ENCODE measurements at places on chromosomes 11 and 22.

- no peaks in the 10 kb centered on the region for H3K4me1 ChIP-seq
- no peak for DNase-seq
- H3K27me3 ChIP-seq, result no peaks in the 10 kb centered on the region
- H3K36me3 ChIP-seq, result no peaks in the 10 kb centered on the region
Measured at GRCh38 chr22:37462983-37463382, 23.2 kb downstream of the MFNG start.

DNA sequence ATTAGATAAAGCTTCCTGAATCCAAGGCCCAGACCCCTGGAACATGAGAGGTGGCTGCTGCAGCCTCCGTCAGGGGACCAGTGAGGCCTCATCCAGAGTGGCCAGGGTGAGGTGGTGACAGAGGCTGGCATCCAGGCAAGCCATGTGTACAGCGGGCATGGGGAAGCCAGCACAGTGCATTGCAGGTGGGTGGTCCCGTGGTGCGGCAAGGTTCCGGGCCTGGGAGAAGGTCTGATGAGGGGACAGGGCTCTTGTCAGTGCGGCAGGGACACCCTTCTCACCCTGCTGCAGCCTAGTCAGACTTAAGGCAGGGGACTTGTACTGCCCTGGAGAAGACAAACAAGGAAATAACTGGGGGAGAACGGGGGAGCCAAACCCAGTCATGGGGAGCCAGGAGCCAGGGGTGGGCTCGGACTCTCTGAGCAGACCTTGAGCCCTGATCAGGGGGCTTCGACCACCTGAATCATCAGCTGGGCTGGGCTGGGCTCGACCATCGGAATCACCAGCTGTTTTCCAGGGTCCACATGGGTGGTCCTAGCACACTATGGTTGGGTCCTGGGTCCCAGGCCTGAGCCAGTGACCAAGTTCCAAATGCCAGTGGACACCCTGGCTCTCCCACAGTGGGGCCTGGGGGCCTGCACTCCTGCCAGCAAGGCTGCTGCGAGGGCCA, 5.1 kb downstream of the TTC38 start:
- H3K27ac ChIP-seq, result no peak overlapping the region
- no peaks in the 10 kb centered on the region for H3K27me3 ChIP-seq
- DNase-seq, result no peak
- H3K4me3 ChIP-seq, result no peak overlapping the region
- H3K4me1 ChIP-seq, result no peaks in the 10 kb centered on the region
- H3K36me3 ChIP-seq, result peaks cover 2% of the 10 kb centered on the region

GRCh38 chr11:2376751-2377451, at the start of gene CD81:
TSS of gene CD81 (plus strand) at chr11:2377310. CDS start at chr11:2377550, 240 bp downstream.
- peak within 1 kb of the TSS; percentile 99 for H3K4me3 ChIP-seq
- peak within 1 kb of the TSS; percentile 94 for H3K27ac ChIP-seq
- DNase-seq, result peak; percentile 82
- H3K36me3 ChIP-seq, result no peaks in the 10 kb centered on the region
- no peaks in the 10 kb centered on the region for H3K27me3 ChIP-seq

GRCh38 chr11:36507824-36508489, 2.1 kb downstream of the TRAF6 start:
- no peaks in the 10 kb centered on the region for H3K36me3 ChIP-seq
- no peak overlapping the region for H3K27ac ChIP-seq
- H3K4me1 ChIP-seq, result peaks cover 2% of the 10 kb centered on the region
- DNase-seq, result no peak

DNA sequence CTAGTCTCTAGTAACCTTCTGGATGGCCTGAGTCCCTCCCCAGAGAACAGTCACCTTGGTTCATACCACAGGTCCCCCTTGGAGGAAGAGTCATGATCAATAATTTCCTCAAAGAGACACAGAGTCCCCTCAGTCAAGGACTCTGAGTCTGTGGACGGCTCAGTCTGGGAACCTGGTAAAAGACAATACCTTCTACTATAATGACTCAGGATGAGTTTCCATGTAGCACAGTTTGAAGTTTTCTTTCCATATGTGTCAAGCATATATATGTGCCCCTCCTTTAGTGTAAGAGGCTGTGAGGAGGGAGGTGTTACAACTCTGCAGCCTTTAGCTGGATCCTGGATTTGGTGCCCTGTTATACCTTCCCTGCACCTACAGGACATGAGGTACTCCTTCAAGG, 54.4 kb upstream of the TSKU start:
- no peaks in the 10 kb centered on the region for H3K36me3 ChIP-seq
- H3K4me1 ChIP-seq, result no peaks in the 10 kb centered on the region
- no peaks in the 10 kb centered on the region for H3K27me3 ChIP-seq
- no peak overlapping the region for H3K27ac ChIP-seq

DNA sequence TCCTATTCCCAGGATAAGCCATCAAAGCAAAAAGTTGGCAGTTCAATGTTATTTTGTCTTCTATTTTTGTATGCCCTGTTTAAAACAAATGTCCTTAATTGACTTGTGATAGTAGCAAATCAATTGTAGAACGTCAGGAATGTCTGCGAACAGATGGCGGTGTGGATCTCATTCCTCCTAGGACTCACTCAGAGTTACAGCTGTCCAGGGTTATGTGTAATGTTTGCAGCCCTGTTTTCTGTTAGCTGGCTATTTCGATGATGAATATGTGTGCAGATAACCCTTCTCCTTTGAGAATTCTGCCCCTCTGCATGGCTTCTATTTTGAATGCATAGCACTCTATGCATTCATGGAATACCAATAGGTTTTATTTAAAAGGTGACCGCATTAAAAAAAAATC, 1248.0 kb upstream of the CNTN5 start:
- H3K4me1 ChIP-seq, result no peaks in the 10 kb centered on the region
- H3K27ac ChIP-seq, result no peak overlapping the region
- H3K27me3 ChIP-seq, result no peaks in the 10 kb centered on the region
- no peak overlapping the region for H3K4me3 ChIP-seq

DNA sequence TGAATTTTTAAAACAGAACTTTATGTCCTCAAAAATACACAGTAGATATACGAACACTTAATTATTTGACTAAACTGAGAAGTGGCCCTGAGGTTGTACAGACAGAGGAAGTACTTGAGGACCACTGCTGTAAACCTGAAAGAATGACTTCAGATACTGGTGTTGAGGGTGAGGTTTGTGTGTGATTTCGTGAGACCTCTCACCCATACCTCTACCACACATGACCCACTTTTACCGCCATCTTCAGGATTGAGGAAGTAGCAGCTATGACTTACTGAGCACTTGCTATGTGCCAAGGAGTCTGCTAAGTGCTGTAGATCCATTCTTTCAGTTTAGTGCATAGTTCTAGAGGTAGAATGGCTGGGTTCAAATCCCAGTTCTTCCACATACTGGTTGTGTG, 21.9 kb downstream of the MMP13 start:
- no peaks in the 10 kb centered on the region for H3K36me3 ChIP-seq
- H3K27me3 ChIP-seq, result no peaks in the 10 kb centered on the region
- H3K4me3 ChIP-seq, result no peak overlapping the region
- no peaks in the 10 kb centered on the region for H3K4me1 ChIP-seq
- H3K27ac ChIP-seq, result no peak overlapping the region

DNA sequence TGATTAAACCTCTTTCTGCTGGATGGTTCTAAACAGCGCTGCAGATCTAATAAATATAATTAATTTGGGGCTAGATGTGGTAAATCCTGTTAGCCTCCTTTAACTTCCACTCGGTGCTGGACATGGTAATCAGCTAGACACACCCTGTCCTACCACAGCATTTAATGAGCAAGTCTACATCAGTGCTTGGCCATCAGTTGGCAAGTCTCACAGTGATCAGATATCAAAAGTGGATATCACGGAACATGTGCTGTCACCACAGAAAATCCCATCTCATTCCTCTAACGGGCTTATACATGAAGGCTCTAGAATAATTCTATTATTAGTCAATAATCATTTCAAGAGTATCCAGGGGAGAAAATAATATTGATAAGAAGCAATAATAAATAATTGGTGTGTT, 5.6 kb upstream of the USP28 start:
- DNase-seq, result no peak
- no peaks in the 10 kb centered on the region for H3K27me3 ChIP-seq
- no peaks in the 10 kb centered on the region for H3K4me1 ChIP-seq
- H3K4me3 ChIP-seq, result no peak overlapping the region
- H3K27ac ChIP-seq, result no peak overlapping the region
- no peaks in the 10 kb centered on the region for H3K36me3 ChIP-seq

DNA sequence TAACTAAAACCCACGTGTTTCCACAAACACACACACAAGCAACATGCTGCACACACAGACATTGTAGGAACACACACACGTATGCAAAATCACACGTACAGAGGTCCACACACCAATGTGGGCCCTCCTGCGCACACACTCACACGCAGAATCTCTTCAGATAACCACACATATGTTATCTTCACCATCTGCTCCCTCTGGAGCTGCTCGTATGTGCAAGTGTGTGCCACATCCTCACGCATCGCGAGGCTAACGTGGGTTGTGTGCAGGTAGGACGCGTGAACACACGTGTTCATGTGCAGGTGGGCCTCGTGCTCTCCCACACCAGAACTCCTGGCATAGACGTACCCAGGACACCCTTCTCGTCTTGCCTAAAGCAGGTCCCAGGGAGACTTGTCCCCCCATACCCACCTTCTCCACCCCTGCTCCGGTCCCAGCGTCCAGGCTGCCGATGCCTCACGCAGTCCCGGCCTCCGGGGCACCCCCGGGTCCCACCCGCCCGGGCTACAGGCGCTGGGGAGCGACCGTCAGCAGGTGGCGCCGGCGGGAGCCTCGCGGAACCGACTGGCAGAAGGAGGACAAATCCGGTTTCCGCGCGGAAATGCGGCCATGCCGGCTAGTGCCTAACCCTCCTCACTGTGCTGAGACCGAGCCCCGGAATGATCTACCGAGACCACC, 10.3 kb upstream of the IGSF9B start:
- H3K27ac ChIP-seq, result no peak overlapping the region
- no peaks in the 10 kb centered on the region for H3K27me3 ChIP-seq
- no peak for DNase-seq

DNA sequence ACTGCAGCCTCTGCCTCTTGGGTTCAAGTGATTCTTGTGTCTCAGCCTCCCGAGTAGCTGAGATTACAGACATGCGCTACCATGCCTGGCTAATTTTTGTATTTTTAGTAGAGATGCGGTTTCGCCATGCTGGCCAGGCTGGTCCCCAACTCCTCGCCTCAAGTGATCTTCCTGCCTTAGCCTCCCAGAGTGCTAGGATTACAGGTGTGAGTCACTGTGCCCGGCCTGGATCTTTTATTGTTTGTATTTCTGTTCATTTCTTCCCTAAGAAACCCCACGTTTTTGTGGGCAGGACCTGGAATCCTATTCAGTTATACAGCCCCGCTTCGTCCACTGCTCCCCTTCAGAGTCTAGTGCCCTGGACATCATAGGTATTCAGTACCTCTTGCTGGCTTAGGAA, 28.7 kb downstream of the ZBTB16 start:
- no peaks in the 10 kb centered on the region for H3K27me3 ChIP-seq
- no peak overlapping the region for H3K27ac ChIP-seq
- H3K4me3 ChIP-seq, result no peak overlapping the region
- H3K36me3 ChIP-seq, result no peaks in the 10 kb centered on the region
- peaks cover 15% of the 10 kb centered on the region for H3K4me1 ChIP-seq
- DNase-seq, result no peak

- no peaks in the 10 kb centered on the region for H3K36me3 ChIP-seq
- H3K4me3 ChIP-seq, result no peak overlapping the region
- peaks cover 7% of the 10 kb centered on the region for H3K4me1 ChIP-seq
Measured at GRCh38 chr22:19960491-19961200, 19.0 kb upstream of the TXNRD2 start.

DNA sequence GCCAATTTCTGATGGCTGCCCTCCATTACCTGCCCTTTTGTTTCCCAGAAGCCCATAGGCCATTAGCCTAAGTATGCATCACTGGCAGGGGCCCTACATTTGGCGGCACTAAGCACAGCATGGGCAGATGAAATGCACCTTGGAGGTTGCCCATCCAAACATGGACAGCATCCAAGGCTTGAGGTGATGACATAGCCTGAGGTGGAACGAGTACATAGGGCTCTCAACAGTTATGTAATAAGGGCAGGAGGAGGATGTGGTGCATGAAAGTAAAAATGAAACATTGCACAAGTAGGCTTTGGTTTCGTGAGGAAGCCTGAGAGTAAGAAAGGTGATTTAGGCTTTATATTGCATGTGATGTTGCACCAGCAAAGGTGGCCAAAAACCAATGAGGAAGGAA, 148.1 kb downstream of the FAM76B start:
- peaks cover 2% of the 10 kb centered on the region for H3K4me1 ChIP-seq
- peak; percentile 62 for DNase-seq
- H3K27me3 ChIP-seq, result no peaks in the 10 kb centered on the region
- no peak overlapping the region for H3K27ac ChIP-seq

GRCh38 chr11:70826541-70827335, 425.6 kb downstream of the SHANK2 start:
- H3K4me1 ChIP-seq, result no peaks in the 10 kb centered on the region
- no peak for DNase-seq
- H3K27me3 ChIP-seq, result no peaks in the 10 kb centered on the region
- no peaks in the 10 kb centered on the region for H3K36me3 ChIP-seq

- H3K27me3 ChIP-seq, result no peaks in the 10 kb centered on the region
- no peak overlapping the region for H3K27ac ChIP-seq
- DNase-seq, result no peak
- H3K4me1 ChIP-seq, result no peaks in the 10 kb centered on the region
Measured at GRCh38 chr11:117752071-117752470, 44.9 kb downstream of the DSCAML1 start.

GRCh38 chr11:33931067-33931466, 39.2 kb upstream of the LMO2 start:
- no peak overlapping the region for H3K27ac ChIP-seq
- no peak for DNase-seq
- H3K36me3 ChIP-seq, result no peaks in the 10 kb centered on the region
- no peaks in the 10 kb centered on the region for H3K4me1 ChIP-seq
- no peaks in the 10 kb centered on the region for H3K27me3 ChIP-seq

GRCh38 chr11:70333261-70333660, 62.8 kb downstream of the PPFIA1 start:
- H3K27me3 ChIP-seq, result no peaks in the 10 kb centered on the region
- DNase-seq, result no peak
- H3K4me3 ChIP-seq, result no peak overlapping the region
- H3K27ac ChIP-seq, result no peak overlapping the region
- no peaks in the 10 kb centered on the region for H3K36me3 ChIP-seq

- H3K4me3 ChIP-seq, result peak overlapping the region; percentile 62
- H3K27me3 ChIP-seq, result no peaks in the 10 kb centered on the region
- H3K4me1 ChIP-seq, result peaks cover 25% of the 10 kb centered on the region
- peak; percentile 74 for DNase-seq
Measured at GRCh38 chr11:96341211-96342013, 1.6 kb downstream of the MAML2 start.

- H3K27ac ChIP-seq, result peak overlapping the region; percentile 84
- peak overlapping the region; percentile 93 for H3K4me3 ChIP-seq
- peaks cover 7% of the 10 kb centered on the region for H3K4me1 ChIP-seq
- no peaks in the 10 kb centered on the region for H3K36me3 ChIP-seq
Measured at GRCh38 chr11:67468056-67468455, 995 bp downstream of the TMEM134 start.

DNA sequence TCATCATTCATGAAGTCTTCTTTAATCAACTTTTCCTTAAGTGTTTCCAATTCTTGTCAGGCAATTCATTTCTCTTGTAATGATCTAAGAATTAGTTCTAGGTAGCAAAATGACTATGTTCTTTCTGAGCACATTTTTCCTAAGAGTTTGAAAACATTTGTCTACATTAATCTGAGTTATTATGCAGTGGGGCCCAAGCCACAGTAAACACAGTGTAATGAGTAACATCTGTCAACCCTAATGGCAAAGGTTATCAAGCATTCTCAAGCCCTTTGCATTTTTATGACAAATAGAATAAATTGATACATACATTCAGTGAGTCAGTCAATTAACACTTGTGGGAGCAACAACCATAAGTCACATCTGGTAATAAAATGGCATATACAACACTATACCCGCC, 106.7 kb upstream of the ZC3H12C start:
- DNase-seq, result no peak
- no peaks in the 10 kb centered on the region for H3K27me3 ChIP-seq
- H3K36me3 ChIP-seq, result no peaks in the 10 kb centered on the region

GRCh38 chr11:9733212-9733611, 69.3 kb downstream of the SWAP70 start:
- DNase-seq, result no peak
- no peaks in the 10 kb centered on the region for H3K4me1 ChIP-seq
- no peak overlapping the region for H3K27ac ChIP-seq
- no peaks in the 10 kb centered on the region for H3K36me3 ChIP-seq
- H3K27me3 ChIP-seq, result no peaks in the 10 kb centered on the region

Measured in ovary (tissue), 10 donors.